ENCODE measurements at places on chromosomes 12 and 14.

DNA sequence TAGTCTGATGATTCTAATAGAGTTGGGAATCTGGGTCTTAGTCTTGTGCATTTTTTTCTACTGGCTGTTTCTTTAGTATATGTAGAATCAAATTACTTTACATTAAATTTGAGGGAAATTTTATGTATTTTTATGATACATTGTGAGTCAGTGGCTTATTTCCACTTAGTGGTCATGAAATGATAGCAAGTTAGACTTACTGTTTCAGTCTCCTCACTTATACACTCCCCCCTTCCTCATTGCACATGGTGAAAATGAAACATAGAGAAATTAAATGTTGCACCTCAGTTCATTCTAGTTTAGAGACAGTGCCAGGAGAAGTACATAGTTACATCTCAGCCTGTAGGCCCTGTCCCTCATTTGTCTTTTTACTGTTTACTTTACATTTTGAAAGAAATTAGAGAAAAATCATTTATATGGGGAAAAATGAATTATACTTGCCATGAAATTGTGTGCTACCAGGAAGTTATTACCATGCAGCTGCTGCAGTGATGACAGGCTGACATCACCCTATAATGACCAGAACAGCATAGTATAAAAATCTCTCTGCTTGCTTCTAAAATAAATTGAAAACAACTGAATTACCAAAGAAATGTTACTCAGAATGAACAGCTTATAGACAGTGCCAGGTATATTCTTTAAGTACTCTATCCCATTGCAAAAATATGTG, 113.2 kb downstream of the TRMT5 start:
- no peak for DNase-seq

GRCh38 chr12:31118347-31119191, 44.9 kb downstream of the DDX11 start:
- no peak for DNase-seq

- no peak for DNase-seq
Measured at GRCh38 chr12:13071305-13072280, 27.4 kb downstream of the FAM234B start.

DNA sequence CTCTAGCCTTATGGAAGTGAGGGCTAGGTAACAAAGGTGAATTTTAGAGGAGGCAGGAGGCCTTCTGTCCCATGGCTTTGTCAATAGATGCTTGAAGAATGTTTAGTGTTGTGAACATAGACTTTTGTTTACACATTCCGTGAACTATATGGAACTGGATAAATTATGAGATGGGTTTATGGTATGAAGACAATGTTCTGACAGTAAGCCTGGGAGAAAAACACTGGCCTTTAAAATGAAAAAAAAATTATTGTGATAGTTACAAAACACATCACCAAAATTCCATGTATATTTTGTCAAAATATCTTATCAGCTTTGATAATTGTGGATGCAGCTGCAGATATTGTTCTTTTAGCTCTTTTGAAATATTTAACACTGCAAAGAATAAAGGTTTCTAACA, 251.5 kb upstream of the DCN start:
- DNase-seq: no peak

DNA sequence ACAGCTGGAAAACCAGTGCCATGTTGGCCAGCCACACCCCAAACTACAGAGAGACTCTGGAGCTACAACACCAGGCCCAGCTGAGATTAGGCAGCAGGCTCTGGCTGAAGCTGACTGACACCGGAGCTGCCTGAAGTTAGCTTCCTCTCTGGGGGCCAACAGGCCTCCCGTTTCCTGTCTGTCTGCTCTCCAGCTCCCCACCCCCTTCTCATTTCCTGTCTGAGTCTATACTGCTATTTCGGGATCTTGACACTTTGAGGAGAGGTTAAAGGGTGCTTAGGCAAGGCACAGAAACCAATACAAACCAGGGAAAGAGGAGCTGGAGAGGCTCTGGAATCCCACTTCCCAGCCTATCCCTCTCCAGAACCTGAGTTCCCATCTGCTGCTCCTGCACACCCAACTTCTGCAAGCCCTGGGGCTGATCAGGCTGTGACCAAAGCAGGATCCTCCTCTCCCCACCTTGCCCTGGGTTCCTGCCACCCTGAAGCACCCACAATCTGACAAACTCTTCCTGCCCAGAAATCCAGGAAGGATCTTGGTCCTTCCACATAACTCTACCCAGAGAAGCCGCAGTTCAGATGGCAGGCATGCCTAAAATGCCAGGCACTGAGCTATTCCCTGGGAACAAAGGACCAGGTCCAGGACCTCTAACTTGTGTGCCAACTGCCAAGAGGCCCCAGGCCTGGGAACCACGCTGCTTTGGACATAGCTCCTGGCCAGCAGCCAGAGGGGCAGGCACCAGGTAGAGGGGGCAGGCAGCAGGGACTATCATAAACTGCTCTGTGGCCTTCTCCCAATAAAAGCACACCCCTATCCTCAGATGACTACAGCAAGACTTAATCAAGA, 39.9 kb downstream of the PRPF40B start:
- DNase-seq: peak; percentile 99

DNA sequence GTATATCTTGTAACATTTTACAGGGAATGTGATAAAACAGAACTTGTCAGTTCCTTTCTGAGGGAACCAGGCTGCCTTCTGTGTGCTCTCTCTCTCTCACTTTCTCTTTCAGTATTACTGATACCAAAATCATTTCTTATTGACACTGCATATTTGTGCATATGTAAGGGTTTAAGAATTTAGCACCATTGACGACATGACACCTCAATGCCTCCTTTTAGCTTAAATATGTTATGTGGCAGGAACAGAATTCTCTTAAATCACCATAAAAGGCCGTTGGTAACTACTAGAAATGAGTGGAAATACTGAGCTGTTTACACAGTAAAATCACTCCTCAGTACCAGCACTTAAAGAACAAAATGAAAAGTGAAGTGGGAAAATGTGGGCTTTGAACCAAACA, 457.7 kb upstream of the SYT1 start:
- no peak for DNase-seq

DNA sequence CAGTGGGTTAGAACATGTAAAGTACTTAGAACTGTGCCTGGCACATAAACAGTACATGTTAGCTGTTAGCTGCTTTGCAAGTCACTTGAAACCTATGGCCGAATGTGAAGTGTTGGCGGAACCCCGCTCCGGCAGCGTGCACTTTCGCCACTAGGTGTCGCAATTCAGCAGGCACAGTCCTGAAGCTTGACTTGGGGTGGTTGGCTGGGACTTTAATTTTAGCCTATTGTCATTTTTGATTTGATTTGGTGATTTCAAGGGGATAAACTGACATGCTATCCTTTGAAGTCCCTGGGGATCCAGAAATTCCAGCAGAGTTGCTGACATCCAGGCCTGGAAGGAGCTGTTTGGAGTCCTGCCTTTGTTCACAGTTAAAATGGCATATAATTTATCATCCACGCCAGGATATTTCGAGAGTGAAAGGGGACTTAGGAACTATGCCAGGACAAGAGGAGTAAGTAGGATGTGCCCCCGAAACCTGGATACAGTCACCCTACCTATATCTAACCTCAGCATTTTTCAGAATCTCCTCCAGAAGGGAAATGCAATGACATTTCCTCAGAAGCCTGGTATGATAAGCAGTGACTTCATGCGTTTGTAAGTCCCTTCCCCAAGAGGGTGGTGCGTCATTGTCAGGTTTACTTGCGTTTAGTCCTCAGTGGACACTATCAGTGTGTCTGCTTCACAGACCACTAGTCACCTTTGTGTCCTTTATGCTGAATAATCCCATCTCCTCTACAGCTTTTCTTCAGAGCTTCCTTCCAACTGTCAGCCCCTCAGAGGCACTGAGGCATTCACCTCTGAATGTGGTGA, 3.5 kb upstream of the TSPAN9 start:
- peak; percentile 40 for DNase-seq

- no peak for DNase-seq
Measured at GRCh38 chr12:86331012-86331411, 74.8 kb upstream of the MGAT4C start.

DNA sequence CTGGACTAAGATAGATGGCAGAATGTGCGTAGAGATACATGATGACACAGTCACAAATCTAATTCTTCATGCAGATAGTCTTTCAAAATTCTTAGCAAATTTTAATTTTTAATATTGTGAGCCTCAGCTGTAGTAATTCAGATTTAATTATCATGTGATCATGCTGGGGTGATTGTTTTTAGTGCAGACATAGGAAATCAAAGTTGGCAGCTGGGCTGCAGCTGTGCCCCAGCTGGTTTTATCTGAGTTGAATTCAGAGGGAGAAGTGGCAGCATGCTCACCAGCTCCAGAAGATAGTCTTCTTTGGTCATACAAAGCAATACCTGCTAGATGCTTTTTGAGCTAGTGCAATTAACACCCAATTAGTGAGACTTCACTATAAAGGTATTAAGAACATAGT, 292.9 kb downstream of the RAD51B start:
- no peak for DNase-seq

GRCh38 chr12:106736051-106736957, 38.2 kb upstream of the RIC8B start:
- DNase-seq: no peak

- no peak for DNase-seq
Measured at GRCh38 chr14:31543969-31544799, 17.0 kb upstream of the NUBPL start.

DNA sequence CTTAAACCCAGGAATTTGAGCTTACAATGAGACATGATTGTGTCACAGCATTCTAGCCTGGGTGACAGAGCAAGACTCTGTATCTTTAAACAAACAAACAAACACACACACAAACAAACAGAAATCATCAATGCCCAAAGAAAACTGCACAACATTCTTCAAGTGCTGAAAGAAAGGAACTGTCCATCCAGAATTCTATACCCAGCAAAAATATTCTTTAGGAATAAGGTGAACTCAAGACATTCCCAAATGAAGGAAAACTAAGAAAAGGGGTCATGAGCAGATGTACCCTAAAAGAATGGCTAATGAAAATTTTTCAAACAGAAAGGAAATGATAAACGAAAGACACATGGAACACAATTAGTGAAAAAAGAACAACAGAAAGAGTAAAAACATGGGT, 22.3 kb upstream of the RNF212B start:
- no peak for DNase-seq

DNA sequence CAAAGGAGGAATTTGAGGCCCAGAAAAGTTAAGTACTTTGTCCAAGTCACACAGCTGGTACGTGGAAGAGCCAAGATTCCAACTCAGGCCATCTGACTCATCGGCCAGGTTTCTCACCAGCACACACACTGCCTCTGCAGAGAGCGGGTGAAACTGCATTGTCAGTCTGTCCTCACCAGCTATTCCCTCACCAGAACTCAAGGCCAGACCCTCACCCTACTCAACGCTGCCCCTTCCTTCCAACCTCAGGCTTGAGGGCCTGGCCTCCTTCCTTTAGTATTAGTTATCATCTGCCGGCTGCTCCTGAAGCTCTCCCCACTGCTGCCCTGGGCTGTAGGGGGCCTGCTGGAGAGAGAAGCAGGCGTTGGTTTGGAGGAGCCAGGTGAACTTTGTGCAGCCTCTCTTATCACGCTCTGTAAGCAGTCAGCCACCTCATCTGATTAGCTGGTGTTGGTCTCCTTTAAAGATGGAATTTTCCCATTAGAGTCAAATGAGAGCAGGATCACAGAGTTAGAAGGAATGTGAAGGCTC, 16.6 kb upstream of the PLEK2 start:
- no peak for DNase-seq

DNA sequence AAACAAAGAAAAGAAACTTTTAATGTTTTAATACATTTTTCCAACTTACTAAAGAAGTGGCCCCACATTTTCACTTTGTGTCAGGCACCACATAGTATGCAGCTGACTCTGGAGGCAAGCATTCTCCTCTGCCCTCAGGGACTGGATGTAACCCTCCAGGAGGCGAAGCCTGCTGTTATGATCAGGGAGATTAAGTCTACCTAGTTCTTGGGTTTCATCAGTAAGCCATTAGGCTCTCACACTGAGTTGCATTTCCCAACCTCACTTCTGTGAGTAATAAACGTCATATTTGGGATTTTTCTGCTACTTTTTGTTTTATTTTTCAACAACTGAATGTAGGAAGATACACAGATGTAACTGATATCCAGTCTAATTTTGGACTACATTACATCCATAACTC, 101.2 kb upstream of the LRFN5 start:
- DNase-seq: no peak

GRCh38 chr12:11693067-11693466, 43.6 kb downstream of the ETV6 start:
- no peak for DNase-seq

GRCh38 chr12:108768591-108769500, 37.5 kb upstream of the CORO1C start:
- peak; percentile 5 for DNase-seq

GRCh38 chr14:31942166-31942841, 134.8 kb upstream of the ARHGAP5 start:
- no peak for DNase-seq

GRCh38 chr12:98895086-98895651, 250.1 kb downstream of the APAF1 start:
- no peak for DNase-seq

GRCh38 chr12:47078086-47078395, 1.4 kb upstream of the PCED1B start:
- no peak for DNase-seq

DNA sequence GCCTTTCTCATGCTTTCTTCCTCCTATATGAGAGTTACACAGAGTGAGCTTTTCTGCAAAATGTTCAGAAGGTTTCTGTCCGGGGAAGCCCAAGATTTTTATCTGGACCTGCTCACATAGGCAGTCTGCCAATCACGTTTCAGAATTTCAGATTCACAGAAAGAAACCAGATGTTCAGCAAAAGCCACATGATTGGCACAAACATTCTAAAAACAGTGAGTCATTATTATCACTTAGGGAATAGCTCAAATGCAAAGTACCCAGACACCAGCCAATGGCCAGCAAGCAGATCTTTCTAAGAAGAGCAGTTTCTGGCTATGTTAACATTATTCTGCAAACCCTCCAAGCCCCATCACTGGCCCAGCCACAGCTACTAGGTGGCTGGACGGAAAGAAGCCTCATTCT, 1558.5 kb upstream of the TMEM132C start:
- DNase-seq: no peak

DNA sequence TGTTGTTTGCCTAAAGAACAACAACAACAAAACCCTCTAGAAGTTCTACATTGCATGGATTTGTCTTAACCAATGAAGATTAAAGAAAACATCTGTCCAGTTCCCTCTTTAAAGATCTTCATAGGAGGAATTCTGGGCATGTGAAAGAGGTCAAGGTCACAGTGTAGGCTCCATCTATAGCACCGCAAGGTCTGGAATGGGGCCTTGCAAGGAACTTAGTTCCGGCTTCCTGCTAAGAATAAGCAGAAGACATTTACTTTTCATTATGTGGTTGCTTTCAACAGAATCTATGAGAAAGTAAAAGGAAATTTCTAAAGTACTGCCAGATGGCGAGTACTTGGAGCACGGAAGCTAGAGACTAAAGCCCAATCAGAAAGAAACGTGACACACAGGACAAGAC, 57.2 kb upstream of the GNPNAT1 start:
- DNase-seq: no peak
